ENCODE measurements at places on chromosomes 6 and 20.

- DNase-seq: no peak
Observed at GRCh38 chr6:36374972-36375371, 12.5 kb downstream of the ETV7 start.

DNA sequence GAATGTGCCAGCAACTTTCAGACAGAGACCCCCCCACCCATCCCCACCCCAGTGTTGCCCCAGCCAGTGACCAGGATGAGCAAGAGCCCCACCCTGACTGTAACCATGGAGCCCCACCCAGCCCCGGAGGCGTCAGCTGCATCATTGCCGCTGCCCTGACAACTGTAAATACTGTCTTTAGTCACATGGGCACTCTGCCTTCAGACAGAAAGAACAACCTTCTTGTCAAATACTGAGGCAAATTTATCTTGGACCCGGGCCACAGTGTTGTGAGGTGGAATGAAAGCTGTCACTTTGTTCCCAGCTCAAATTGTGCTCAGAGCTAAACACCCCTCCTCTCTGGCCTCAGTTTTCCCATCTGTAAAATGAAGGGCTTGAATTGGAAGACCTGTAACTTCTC lies 23.7 kb downstream of the MOCS3 start:
- peak; percentile 11 for DNase-seq

- no peak for DNase-seq
Observed at GRCh38 chr6:34232901-34233300, 3.8 kb upstream of the HMGA1 start.

GRCh38 chr20:35985806-35986205 lies 17.4 kb downstream of the CNBD2 start:
- no peak for DNase-seq

GRCh38 chr20:10788055-10788454 lies 114.3 kb upstream of the JAG1 start:
- no peak for DNase-seq

- DNase-seq: no peak
Observed at GRCh38 chr20:45346851-45347250, 1.4 kb downstream of the SDC4 start.

DNA sequence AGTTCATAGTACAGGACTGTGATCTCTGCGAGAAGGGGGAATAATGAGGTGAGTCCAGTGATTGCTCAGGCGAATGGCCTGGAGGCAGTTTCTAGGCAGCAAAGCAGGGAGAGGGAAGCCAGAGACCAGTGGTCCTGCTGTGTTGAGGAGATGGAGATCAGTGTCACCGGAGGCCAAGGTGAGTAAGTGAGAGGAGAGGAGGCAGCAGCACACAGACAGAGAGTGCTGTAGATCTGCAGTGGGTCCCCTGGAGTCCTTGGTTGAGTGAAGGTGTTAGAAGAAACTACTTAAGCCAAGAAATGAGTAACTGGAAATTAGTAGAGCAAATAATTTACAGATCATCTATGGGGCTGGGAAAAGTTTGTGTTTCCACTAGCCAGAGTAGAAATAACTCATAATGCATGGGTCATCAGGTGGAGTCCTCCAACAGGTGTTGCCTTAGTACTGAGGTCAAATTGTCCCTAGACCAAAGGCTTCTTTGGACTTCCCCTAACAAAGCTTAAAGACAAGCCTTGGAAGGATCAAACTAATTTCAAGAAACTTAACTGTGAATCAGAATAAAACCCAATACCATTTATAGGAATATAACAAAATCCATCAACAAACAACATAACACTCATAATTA lies 13.6 kb downstream of the HEBP2 start:
- DNase-seq: no peak

GRCh38 chr6:42923666-42924065 lies 5.6 kb upstream of the CNPY3 start:
- DNase-seq: peak; percentile 94

DNA sequence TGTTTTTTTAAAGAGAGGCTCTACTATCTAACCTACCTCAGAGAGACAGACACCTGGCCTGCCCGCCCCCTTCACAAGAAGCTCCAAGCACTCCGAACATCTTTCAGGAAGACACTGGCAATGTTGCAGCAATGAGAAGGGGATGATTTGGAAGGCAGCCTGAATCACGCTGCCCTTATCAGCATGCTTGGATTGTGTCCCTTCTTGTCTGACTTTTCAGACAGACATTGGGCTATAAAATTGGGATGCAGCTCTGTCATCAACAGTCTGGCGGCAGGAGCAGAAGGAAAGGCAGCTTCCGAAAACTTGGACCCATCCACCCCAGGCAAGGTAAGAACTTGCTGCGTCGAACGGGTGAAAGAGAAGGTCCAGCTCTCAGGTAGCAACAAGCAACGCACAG lies 56.0 kb downstream of the CDK5RAP1 start:
- no peak for DNase-seq

DNA sequence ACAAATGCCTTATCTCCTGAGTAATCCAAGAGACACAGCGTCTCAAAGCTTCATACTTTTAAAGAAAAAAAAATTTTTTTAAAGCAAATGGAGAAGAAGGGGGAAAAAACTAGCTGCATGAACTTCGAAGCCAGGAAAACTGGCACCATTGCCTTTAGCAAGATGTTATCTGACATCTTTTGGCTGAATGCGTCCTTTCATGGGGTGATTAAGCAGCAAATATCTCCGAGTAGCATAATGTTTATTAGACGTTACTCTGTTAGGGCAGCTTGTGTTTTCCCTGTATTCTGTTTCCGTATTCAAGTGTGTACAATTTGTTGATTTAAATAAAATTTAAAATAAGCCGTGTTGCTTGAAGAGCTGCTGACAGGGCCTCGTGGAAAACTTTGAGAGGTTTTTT lies 76.5 kb upstream of the TSHZ2 start:
- DNase-seq: no peak

- DNase-seq: no peak
Observed at GRCh38 chr20:21232546-21233280, 70.4 kb upstream of the XRN2 start.

DNA sequence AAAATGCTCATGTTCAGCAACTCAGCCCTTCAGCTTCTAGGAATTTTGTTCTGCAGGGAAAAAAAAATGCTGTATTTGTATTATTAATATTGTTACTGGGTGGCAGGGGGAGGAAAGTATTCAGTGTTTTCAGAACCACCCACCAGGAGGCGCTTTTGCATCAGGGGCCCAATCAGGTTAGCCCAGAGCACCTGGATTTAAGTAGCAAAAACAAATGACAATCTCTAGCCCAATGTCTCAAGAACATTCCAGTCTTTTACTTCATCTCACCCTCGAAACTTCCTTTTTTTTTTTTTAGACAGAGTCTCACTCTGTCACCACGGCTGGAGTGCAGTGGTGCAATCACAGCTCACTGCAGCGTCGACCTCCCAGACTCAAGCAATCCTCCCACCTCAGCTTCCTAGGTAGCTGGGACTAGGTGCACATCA lies 635 bp upstream of the C20orf203 start:
- peak; percentile 90 for DNase-seq

GRCh38 chr6:5781966-5782556 lies 224.7 kb downstream of the NRN1 start:
- no peak for DNase-seq

GRCh38 chr6:25065666-25066065 lies 129.9 kb upstream of the RIPOR2 start:
- DNase-seq: peak; percentile 19

DNA sequence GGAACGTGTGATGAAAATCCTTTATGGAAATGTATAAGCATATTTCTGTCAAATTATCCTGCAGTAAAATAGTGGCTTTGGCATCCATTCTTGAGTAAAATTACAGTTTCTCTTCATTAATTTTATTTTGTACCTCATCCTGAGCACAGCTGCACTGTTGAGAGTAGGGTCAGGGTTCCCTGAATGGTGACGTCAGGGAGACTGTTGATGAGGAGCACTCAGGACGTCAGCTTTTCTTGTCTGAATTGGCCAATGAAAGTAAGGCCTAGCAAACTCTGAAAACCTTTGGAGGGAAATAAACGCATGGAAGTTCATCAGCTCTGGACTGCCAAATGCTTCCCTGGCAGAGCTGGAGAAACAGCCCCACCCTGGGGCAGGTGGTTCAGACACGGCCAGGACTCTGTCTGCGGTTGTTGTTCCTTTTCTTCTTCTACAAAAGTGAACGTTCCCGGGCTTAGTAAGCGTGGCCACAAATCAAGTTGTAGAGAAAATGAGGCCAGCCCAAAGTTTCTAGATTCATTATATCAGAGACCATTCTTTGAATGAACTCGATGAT lies 179.7 kb upstream of the EXOC2 start:
- DNase-seq: no peak

GRCh38 chr6:104625536-104625935 lies 234.2 kb downstream of the HACE1 start:
- no peak for DNase-seq

DNA sequence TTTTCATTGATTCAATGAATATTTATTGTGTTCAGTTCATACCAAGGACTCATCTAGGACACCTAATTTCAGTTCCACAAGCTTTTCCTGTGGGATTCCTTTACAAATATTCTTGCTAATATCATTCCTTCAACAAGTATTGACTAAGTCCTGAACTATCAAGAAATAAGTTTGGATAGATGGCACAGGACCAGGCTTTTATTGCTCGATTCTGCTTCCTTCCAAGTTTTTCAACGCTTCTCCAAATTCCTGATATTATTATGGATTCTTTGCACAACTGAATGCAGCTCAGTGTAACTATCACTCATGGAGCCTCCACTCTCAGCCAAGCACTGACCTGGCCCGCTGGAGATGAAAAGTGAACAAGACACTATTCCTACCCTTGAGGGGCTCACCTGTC lies 32.7 kb upstream of the COL21A1 start:
- no peak for DNase-seq

DNA sequence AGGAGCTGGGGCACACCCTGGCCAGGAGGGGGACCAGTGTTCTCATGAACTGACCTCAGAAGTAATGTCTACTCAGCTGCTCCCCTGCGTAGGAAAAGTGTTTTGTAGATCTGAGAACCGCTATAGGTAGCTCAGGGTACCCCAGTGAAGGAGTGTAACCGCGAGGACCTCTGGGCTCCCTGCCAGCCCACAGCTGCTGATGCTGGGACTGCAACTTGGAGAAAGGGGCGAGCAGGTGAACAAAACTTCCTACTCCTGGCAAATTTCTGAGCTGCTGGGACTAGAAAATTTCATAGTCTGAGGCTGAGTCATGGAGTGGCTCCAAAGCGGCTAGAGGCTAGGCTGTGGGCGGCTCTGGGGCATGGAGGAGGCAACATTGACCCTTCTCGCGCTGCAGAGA lies 51.9 kb downstream of the PYGB start:
- DNase-seq: no peak

- DNase-seq: no peak
Observed at GRCh38 chr6:136114661-136115060, 135.4 kb downstream of the MTFR2 start.

DNA sequence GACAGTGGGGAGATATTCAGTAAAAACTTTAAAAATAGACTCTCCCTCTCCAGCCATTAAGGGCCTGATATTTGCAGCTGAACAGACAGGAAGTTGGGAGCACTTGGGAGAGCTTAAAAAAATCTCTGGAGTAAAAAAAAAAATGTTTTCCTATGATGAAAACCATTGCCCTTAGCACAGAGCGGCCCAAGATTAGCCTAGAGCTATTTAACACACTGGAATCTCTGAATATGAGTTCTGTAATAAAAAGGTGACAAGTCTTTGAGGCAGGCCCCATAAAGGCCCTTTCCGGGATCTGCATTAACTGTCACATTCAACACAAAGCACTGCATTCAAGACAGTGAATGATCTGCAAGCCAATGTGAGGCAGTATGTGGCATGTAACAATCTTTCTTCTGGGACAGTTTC lies 393.7 kb downstream of the ZFAND3 start:
- DNase-seq: no peak

DNA sequence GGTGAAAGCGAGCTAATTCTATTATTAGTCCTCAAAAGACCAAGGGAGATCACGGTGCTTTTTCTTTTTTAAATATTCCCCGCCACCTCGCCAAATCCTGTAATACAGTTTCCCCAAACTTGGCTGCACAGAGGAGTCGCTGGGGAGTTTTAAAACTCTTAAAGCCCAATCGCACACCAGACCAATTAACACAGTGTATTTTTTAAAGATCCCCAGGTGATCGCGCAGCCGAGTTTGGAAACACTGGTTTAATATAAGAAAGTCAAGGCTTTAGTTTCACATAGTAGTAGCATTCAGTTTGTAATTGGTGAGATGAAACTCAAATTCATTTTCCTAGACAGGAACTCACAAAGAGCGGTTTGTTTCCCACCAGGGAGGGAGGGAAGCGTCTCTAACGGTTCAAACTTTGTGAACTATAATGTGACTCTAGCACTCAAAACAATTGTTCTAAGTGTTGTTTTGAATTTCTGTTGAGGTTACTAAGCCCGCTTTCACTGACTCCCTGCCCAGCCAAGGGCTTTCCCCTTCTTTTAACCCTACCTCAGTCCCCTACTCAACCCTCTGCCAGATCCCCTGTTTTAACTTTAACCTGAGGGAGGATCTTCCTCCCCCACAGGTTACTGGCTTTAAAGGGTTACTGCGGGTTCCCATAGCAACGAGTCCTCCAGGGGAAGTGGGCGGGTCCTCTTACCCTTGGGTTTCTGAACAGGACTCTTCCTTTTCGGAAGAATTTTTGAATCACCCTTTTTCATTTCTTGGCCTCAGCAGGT lies 25.7 kb upstream of the BTBD3 start:
- peak; percentile 78 for DNase-seq

GRCh38 chr6:44854712-44855443 lies 467.4 kb downstream of the CDC5L start:
- DNase-seq: no peak

DNA sequence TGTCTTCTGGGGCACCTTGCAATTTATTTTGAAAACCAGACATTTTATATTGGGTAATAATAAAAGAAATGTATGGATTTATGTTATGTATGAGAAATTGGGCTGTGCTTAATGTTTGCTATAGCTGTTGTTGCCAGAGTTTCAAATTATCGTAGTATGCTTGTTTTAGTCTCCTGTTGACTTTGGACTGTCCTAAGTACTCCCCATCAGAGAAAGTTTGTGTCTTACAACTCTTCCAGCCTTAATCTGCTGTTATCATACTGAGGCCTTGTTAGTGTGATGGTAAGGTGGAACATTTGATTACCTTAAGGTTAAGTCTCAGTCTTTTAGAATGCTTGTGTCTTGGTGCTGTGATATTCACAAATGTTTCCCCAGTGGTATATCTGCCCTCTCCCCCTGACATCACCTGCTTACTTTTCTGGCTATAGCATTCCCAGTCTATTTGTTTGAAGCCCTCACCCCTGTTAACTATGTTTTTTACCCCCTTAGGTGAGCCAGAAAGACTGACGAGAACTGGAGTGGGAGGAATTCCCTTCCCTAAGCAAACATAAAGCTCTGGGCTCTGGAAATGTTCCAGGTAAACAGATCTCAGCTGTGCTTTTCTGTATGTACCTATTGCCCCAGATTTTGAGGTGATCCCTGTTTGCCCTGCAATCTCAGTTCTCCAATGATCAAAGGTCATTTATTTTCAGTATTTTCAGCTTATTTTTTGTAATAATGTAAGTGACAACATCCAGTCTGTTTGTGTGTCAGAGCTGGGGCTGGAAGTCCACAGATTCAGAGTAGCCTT lies 581.1 kb upstream of the CITED2 start:
- DNase-seq: no peak

DNA sequence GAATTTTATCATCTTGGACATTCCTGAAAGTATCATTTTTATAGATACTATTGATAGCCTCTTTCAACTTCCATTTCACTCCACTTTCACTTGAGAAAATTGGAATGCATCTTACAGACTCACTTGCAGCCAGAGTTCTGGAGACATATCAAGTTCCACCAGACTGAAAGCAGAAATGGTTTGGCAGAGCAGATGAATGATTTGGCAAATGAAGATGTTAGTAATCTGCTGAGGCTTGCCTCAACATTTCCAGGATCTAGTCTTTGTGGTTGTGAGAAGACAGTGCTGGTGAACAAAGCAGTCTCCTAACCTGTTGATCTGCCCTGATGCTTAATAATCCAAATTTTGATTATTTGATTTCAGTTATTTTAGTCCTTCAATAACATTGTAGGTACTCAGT lies 202.6 kb downstream of the TRDN start:
- DNase-seq: no peak

Data from MV-4-11 (cell line).